ENCODE measurements at places on chromosomes 1 and 21. TPM values are rescaled to one million over a fixed set of nuclear protein-coding genes. Genes with fewer than 3 reads are reported as not detected.

GRCh38 chr1:54384918-54385726 is 21.1 kb downstream of the SSBP3 start:
- H3K27ac ChIP-seq, result no peak overlapping the region
- no peak overlapping the region for H3K4me3 ChIP-seq
- H3K27me3 ChIP-seq, result no peaks in the 10 kb centered on the region

DNA sequence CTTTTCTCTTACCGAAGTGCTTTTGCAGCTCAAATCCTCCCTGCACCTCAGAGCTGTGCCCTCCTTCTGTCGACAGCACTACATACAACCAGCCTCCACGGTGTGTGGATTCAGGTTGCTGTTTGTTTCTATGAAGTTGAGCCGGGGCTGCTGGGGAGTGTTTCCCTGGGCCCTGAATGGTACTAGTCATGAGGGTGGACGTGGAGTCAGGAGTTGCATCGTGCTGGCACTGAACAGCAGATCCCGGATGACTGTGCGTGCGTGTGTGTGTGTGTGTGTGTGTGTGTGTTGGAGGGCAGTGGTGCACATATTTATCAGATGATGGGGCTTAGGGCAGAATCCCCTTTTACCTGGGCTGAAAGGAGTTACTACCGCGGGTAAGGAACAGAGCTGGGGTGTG is 47.0 kb downstream of the ACTL8 start:
- no peaks in the 10 kb centered on the region for H3K4me1 ChIP-seq
- no peak for DNase-seq
- H3K4me3 ChIP-seq, result no peak overlapping the region

GRCh38 chr1:30106125-30106524 is 617.3 kb downstream of the MATN1 start:
- H3K4me1 ChIP-seq, result peaks cover 3% of the 10 kb centered on the region
- no peaks in the 10 kb centered on the region for H3K36me3 ChIP-seq
- no peak overlapping the region for H3K4me3 ChIP-seq
- DNase-seq, result peak; percentile 87
- no peak overlapping the region for H3K27ac ChIP-seq

GRCh38 chr1:98402860-98403259 is 258.7 kb upstream of the SNX7 start:
- H3K4me1 ChIP-seq, result no peaks in the 10 kb centered on the region
- DNase-seq, result no peak
- H3K27me3 ChIP-seq, result no peaks in the 10 kb centered on the region
- no peak overlapping the region for H3K4me3 ChIP-seq
- H3K27ac ChIP-seq, result no peak overlapping the region

- H3K27ac ChIP-seq, result no peak overlapping the region
- no peaks in the 10 kb centered on the region for H3K27me3 ChIP-seq
- H3K4me3 ChIP-seq, result no peak overlapping the region
- H3K4me1 ChIP-seq, result peaks cover 4% of the 10 kb centered on the region
These were observed 88.1 kb downstream of the PCP4 start for GRCh38 chr21:39955326-39955725.

The MCOLN3 gene
- 3.8 TPM for total RNA-seq

The LRRC38 gene
- total RNA-seq, result 0.63 TPM
